ENCODE measurements at places on chromosomes 7 and 10.

- no peak for DNase-seq
Measured at GRCh38 chr7:132080967-132081668, 495.2 kb downstream of the PLXNA4 start.

GRCh38 chr10:100878291-100878910, 34.4 kb upstream of the SLF2 start:
- DNase-seq, result peak; percentile 35

DNA sequence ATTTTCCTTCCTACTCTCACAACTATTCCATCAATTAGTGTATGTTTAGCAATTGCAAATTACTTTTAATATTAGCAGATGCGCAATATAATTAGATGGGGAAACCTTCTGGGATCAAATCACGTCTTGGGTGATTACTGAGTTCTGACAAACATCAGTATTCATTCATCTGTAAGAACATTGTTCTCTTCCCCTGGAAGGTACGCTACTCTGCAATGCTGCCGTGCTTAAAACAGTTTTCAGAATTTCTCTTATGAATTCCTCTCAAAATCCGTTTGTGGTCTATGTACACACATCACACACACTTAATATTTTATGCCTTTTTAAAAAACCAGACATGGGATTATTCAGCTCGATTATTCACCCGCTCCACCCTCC, 237.5 kb upstream of the NEBL start:
- DNase-seq, result no peak

DNA sequence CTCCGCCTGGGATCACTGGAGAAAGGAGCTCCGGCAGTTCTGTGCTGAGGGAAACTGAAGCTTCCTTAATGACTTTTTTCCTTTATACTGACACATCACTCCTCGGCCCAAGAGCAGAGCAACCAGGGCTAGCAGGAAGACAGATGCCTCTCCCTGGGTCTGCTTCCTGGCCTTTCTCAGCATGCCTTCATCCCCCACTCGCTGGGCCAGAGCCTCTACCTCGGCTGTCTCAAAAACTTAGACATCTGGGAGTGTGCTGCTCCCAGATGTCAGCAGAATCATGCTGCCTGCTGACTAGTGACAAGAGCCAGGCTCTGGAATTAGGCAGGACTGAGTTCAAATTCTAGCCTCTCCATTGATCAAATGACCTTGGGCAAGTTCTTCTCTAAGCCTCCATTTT, 24.4 kb upstream of the LRRC4 start:
- no peak for DNase-seq

DNA sequence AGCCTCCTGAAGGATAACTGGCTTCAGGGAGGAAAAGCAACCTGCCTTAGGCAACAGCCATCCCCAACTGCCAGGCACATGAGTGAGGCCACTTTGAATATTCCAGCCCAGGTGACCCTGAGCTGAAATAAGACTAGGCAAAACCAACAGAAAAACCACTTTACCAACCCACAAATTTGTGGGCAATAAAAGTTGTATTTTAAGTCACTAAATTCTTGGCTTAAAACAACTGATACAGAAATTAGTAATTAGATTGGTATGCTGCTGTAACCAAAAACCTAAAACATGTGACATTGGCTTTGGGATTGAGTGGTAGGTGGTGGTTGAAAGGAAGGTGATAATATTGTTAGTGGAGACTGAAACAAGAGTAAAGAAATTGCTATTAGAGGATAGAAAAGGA, 39.9 kb downstream of the ABCB4 start:
- no peak for DNase-seq

DNA sequence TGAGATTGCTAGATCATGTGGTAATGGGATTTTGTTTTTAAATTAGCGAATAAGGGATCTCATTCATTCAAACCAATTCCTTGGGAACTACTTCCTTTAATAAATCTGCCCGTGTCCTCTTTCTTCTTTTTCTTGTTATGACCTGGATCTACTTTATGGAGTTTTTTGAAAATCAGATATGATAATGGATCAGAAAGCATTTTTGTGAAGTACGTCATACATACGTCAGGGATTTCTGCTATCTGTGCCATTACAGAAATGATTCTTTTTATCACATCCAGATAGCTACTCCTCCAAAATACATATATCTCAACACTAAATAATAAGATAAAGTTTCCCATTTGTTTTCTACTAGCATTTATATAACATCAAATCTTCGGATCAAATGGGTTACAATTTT, 40.2 kb upstream of the STK17A start:
- no peak for DNase-seq

DNA sequence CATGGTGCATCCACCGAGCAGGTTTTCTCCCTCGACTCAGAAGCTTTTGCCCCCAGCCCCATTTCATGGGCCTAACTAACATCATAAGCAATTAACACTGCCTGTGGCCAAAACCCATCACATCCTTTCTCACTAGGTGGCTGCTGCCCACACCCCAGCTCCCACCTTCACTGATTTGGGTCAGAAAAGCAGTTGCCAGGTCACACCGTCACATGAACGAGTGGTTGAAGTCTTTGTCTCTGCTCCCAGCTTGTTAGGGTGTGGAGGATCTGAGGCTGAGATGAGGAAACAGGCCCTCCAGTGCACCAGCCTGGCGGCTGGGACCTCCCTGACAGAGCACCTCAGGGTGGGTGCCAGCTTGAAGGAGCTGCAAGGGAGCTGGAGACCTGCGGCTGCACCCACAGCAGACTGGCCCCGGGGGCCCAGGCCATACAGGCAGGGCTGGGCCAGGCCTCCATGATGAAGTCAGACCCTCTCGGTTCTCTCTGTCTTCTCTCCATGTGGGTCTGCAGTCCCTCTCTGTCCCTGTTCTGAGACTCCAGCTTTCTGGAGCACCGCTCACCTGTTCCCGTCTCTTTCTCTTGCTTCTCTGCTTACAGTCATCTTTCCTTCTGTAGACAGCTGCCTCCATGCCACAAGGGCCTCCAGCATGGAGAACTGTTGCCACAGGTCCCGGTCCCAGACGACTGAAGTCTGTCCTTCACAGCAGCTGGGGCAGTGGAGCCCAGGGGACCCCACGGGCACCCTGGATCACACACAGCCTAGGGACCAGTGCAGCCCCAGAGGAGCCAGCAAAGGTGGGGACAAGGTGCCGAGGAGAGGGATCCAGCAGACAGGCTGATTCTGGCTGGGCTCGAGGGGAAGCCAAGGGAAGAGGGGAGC, 13.8 kb upstream of the INPP5A start:
- DNase-seq, result no peak

DNA sequence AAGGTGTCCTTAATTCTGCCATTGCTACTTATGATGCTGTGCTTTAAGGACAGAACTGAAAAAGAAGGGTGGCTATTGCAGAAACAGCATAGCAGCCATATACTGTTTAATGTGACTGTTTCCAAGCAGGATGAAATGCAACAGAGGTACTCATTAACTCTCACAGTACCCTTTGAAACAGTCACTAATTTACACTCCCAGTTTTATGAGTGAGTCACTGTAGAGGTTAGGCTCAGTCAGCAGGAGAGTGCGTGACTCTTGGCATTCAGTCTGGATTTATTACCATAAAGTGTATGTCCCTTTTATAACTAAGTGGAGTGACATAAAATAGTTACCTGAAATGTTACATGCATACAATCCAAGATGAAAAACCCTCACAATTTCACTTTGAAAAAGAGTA, 27.7 kb downstream of the ALDH18A1 start:
- no peak for DNase-seq

Measured in stimulated activated naive CD8-positive, alpha-beta T cell treated with anti-CD3 and anti-CD28 coated beads, Interleukin-15, amount 100 ng/mL, for 72 hours (primary cell).